ENCODE measurements at places on chromosomes 2 and 18.

- DNase-seq, result no peak
Observed at GRCh38 chr2:143355870-143356269, 226.7 kb downstream of the ARHGAP15 start.

GRCh38 chr18:27045342-27045741 lies 139.8 kb downstream of the CHST9 start:
- no peak for DNase-seq

GRCh38 chr2:76197428-76197827 lies 486.7 kb upstream of the GCFC2 start:
- DNase-seq, result no peak

DNA sequence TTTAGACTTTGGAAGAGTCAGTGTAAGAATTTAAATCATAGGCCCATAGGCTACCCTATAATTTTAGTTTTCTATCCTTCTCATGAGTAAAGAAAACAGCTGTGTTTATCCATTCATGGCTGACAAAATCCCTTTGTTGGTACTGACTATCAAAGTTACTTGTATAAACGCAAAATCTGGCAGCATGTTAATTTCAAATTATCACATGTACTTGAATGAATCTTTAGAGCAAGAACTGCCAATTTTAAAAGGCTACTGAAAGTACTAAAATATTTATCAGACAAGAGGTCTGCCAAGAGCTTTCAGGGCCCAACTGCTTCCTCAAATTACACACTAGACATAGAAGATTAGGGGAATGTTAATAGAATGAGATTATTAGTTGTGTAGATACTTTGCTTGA lies 66.6 kb downstream of the MYL12B start:
- no peak for DNase-seq

GRCh38 chr2:151681051-151681450 lies 53.2 kb downstream of the NEB start:
- no peak for DNase-seq

GRCh38 chr2:29032189-29032588 lies 42.1 kb downstream of the PCARE start:
- no peak for DNase-seq

DNA sequence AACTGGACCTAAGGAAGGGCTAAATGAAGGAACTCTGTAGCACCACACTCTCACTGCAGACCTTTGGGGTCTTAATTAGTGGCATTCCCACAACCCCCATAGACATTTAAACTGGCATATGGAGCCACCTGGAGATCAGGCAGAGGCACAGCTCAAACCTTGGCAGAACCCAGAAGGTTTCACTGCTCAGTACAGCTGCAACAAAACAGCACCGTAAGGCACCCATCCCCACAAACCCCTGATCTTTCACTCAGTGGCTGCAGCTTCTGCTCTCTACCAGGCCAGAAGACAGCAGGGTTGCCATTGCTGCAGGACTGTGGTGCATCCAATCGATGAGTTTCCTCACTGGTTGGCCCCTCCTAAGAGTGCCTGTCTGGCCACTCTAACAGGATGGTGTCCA lies 361.6 kb upstream of the VRK2 start:
- DNase-seq, result no peak

- DNase-seq, result no peak
Observed at GRCh38 chr18:39172695-39173421, 1607.3 kb upstream of the CELF4 start.

DNA sequence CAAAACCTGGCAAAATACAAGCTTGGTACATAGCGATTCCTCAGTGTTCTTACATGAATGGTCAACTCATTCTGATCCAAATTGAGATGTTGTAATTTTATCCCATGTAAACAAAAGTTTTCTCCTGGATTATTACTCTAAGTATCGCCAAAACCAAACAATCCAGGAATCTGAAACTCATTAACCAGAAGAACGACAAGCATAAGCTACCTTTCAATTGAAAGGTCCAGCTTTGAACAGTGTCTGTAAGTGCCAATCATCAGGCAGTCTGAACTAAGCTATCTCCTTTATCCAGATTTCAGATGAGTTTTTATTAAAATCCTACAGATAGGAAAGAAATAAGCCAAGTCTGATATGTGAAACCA lies 2.4 kb downstream of the MEX3C start:
- DNase-seq, result no peak

DNA sequence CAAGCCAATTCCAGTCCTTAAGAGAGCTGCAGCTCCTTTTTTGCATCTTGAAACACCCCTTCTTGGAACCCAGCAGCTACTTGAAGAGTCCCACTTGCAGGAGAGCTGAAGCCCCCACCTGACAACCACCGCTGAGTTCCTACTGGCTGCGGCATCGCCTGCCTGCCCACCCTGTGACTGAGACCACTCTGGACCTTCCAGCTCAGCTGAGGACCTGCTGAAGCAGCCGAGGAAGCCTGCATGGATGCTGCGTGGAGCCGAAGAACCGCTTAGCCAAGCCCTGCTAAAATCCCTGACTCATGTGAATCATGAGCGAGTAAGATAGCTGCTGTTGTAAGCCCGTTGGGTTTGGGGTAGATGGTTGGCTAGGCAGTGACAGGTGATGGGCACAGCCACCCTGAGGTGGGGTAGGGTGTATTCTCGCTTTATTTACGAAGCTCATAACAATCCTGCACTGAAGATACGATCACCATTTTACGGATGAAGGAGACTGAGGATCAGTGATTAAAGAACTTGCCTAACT lies 78.4 kb downstream of the INHBB start:
- no peak for DNase-seq

DNA sequence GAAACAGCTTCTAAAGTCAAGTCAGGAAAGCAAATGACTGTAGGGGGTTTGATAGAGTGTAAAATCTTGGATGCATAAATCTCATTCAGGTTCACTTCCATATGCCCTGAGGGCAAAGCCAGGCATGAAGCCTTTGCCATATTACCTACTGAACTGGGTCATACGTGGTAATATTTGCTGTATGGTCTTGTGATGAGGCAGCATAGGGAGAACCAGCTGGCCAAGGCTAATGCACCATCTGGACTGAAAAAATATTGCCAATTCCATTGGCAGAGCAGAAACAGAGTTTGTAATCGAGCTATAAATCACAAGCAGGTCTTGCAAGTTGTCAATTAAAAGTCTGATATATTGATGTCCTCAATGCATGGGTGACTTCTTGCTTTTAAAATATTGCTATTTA lies 243.8 kb downstream of the ERBB4 start:
- DNase-seq, result no peak

- DNase-seq, result no peak
Observed at GRCh38 chr2:203591642-203592041, 56.5 kb upstream of the RAPH1 start.

DNA sequence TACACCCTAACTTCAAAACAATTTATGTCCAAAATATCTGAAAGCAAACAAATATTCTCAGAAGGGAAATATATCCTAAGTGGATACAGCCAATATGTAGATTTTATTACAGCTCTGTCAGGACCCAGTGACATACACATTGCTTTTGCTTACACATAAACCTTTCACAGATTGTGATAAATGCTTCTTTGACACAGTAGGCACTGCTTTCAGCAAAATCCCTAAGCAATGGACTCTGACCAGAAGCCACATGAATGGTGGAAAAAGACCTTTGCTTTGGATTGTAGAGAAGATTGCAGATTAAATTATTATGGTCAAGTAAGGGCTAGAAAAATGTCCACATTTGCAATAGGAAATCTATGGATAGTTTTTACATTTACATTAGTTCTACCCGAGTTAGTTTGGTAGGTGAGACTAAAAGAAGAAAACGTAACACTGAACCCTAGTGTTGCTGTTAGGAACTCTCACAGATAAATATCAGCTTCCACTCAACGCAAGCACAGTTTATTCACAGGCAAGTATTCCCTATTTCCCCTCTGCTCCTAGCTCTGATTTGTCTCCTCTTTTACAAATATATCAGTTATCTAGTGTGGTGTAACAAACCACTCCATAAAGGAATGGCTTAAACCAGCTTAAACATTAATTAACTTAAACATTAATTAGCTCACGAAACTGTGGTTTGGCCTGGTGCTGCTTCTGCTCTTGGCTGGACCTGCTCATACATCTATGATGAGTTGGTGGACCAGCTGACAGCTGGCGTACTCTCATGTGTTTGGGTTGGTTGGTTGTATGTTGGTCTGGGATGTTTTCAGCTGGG lies 23.6 kb upstream of the SERPINE2 start:
- no peak for DNase-seq

DNA sequence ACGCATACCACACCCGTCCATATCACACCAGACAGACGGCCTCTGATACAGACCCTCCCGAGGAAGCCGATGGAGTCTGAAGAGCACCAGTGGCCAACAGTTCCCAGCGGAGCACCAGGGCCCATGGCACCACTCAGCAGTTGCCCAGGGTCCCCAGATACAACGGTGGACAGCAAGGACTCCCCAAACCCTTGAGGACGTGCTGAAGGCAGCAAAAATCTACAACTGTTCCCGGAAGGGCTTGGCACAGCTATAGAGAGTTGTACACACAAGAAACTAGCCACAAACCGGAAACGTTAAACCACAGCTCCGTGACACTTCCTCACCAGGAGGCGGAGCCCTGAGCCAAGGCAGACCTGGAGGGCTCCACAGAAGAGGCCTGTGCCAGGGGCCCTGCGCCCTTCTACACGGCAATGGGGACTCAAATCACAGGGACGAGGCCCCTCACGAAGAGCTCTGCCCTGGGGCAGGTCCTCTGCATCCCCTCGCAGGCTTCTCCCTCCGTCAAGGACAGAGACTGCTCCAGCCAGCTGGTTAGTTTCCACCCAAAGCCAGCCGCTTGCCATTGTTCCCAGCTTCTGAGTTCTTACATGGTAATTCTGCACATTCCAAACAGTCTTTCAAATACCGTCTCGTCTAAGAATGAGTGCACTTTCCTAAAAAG lies 133.4 kb downstream of the HDAC4 start:
- DNase-seq, result peak; percentile 84

GRCh38 chr2:201234663-201235135 lies 25.6 kb upstream of the CASP8 start:
- no peak for DNase-seq

DNA sequence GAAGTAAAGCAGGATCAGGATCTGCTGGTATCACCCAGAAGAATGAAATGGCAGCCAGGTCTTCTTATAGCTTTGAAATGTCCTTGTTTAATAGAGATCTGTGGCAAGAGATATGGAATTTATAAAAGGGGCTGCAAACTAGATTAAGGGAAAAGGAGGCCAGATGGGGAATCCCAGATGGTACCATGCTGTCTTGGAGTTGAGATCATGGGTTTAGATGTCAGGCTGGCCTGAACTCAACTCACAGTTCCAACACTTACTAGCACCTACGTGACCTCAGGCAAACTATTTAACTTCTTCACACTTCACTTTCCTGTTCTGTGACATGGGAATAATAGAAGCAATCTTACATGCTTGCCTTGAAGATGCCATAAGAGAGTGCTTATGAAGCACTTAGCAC lies 188.2 kb downstream of the ALK start:
- no peak for DNase-seq

GRCh38 chr2:225074919-225075681 lies 32.8 kb upstream of the DOCK10 start:
- no peak for DNase-seq

DNA sequence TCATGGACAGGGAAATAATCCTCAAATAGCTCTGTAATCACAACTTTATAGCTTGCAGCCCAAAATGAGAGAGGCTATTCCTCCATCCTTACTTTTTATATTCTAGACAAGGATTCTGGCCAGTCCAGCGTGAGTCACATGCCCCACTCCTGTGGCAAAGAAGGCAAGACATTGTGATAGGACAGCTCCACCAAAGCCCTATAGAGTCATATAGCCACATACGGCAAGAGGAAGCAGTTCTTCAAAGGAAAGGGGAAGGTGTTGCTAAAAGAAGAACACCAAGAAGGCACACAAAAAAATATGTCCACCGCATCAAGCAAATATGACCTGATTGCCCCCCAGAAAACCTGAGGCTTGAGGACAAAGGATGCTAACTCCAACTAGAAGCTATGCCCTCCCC lies 3.4 kb upstream of the GFPT1 start:
- DNase-seq, result no peak

GRCh38 chr2:170492010-170492409 lies 223.1 kb upstream of the SP5 start:
- DNase-seq, result no peak

DNA sequence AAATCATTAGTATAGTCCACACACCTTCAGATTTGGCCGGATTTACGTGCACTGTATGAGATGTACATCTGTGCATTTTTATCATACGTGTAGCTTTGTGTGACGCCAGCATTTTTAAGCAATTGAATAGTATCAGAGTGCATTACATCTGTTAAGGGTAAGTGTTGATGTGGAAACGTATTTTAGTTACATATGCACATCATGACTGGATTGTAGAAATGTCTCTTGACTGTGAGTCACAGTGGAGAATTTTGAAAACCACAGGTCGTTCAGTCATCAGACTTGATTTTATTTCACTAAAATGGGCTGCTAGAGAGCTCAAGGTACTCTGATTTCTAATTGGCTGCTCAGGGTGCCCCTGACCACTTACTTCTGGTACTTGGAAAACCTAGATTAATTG lies 5.4 kb upstream of the GPBAR1 start:
- no peak for DNase-seq

- DNase-seq, result no peak
Observed at GRCh38 chr2:68391099-68391498, 26.0 kb downstream of the PLEK start.

- no peak for DNase-seq
Observed at GRCh38 chr2:166082736-166083135, 45.1 kb downstream of the SCN1A start.

GRCh38 chr2:150513647-150514046 lies 26.2 kb upstream of the RND3 start:
- no peak for DNase-seq

DNA sequence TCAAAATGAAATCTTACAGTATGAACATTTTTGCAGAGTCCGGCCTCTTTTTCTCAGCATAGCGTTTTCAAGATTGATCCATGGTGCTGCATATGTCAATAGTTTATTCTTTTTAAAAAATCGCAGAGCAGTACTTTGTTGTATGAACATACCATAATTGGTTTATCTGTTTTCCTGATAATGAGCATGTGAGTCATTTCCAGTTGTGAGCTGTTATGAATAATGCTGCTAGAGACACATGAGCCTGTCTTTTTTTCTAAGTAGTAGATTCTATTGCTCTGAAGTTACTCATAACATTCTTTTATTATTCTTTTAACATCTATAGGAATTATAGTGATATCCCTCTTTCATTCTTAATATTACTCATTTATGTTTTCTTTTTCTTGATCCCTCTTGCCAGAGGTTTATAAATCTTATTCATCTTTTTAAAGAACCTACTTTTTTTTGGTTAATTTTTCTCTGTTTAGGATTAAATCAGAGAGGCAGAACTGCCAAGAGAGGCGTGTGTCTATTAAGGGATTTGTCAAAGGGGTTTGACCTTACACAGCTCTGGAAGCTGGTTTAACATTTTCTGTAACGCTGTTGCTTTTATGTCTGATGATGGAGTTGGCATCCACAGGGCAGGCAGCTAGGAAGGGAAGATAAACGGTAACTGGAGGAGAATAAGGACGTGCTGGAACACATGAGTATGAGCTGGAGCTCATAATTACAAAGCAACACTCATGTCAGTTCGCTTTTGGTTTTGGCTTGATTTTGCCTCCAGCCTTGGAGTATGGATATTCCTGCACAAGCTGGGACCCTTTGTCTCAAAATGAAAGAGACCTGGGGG lies 47.4 kb downstream of the MGAT5 start:
- no peak for DNase-seq

Data from CMK (cell line).